ENCODE measurements at places on chromosomes 16 and 17.

- DNase-seq, result no peak
- peaks cover 36% of the 10 kb centered on the region for H3K4me1 ChIP-seq
- H3K27me3 ChIP-seq, result no peaks in the 10 kb centered on the region
- no peak overlapping the region for H3K4me3 ChIP-seq
These were observed 13.6 kb upstream of the TERF2 start for GRCh38 chr16:69399361-69399760.

DNA sequence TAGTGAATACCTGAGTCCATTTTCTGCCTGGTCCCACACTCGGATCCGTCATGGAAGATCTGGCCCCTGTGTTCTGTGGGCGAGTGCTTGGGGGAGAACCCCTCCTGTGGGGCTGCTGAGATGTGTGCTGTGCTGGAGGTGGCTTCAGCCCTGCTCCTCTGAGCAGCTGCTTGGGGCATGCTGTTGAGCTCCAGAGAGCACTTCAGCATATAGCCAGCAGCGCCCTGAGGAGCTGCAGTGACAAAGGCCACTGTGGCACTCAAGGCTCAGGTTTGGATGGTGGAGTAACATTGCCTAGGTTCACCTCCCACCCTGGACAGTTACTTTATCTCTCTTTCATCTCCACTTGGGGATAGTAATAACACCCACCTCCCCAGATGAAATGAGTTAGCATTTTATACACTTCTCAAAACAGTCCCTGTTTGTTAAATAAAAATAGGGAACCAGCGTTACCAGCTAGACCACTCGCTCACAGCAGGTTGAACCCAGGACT is 75.3 kb downstream of the KSR1 start:
- no peak overlapping the region for H3K4me3 ChIP-seq
- no peak for DNase-seq
- no peak overlapping the region for H3K27ac ChIP-seq
- H3K36me3 ChIP-seq, result peaks cover 14% of the 10 kb centered on the region

GRCh38 chr17:65184235-65184959 is 47.2 kb downstream of the RGS9 start:
- no peaks in the 10 kb centered on the region for H3K36me3 ChIP-seq
- no peak for DNase-seq
- peaks cover 19% of the 10 kb centered on the region for H3K4me1 ChIP-seq
- H3K27me3 ChIP-seq, result peaks cover 4% of the 10 kb centered on the region

GRCh38 chr17:40621578-40621977 is 26.0 kb downstream of the SMARCE1 start:
- H3K27me3 ChIP-seq, result no peaks in the 10 kb centered on the region
- H3K4me3 ChIP-seq, result no peak overlapping the region
- peaks cover 68% of the 10 kb centered on the region for H3K4me1 ChIP-seq
- H3K27ac ChIP-seq, result no peak overlapping the region
- no peak for DNase-seq

DNA sequence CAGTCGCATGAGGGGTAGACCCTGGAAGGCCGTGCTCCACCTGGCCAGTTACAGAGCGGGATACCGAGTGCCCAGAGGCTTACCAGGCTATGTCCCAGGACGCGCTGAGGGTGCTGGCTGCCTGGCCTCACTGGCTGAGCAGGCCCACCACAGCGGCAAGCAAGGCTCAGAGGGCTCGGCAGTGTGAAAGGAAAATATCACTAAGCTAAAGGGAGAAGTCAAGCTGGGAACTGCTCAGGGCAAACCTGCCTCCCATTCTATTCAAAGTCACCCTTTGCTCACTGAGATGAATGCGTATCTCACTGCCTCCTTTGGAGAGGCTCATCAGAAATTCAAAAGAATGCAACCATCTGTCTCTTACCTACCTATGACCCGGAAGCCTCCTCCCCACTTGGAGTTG is 37.4 kb downstream of the CCDC57 start:
- H3K4me1 ChIP-seq, result no peaks in the 10 kb centered on the region
- no peak overlapping the region for H3K4me3 ChIP-seq
- peaks cover 3% of the 10 kb centered on the region for H3K36me3 ChIP-seq
- no peak for DNase-seq
- H3K27me3 ChIP-seq, result no peaks in the 10 kb centered on the region

DNA sequence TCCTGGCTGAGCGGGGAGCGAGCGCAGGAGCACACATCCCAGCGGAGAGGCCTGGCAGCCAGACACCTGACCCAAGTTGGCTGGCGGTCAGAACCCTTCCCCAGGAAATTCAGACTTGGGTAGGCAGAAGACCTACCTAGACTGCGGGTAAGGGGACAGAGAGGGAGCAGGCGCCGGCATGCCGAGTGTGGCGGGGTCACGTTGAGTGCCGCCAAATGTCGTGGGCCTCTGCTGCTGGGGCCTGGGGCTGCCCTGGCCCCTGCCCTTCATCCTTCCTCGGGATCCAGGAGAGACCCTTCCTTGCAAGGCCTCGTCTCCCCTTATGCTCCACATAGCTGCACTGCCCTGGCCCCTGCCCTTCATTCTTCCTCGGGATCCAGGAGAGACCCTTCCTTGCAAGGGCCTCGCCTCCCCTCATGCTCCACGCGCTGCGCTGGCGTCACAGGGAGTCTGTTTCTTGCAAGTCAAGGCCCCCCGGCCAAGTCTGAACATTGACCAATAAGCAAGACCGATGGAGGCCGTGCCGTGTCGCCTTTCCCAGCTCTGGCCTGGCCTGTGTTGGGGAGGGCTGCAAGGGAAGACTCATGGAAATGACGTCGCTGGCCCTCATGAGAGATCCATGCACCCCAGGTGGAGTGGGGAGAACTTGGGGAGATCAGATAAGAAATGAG is 47.8 kb downstream of the MGAT5B start:
- H3K27ac ChIP-seq, result no peak overlapping the region
- H3K27me3 ChIP-seq, result no peaks in the 10 kb centered on the region
- no peak overlapping the region for H3K4me3 ChIP-seq

DNA sequence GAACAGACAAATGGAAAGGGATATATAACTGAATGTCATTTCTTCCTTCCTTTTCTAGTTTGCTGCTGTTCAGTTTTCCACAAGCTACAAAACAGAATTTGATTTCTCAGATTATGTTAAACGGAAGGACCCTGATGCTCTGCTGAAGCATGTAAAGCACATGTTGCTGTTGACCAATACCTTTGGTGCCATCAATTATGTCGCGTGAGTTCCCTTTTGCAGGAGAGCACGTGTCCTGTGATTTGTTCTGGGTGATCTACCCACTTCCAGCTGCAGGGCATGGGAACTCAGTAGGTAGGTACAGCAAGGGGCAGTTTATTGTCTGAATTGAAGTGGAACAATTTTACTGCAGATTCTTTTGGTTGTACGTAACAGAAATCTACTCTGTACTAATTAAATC is 8.8 kb downstream of the ITGAL start:
- no peaks in the 10 kb centered on the region for H3K27me3 ChIP-seq
- H3K4me1 ChIP-seq, result peaks cover 49% of the 10 kb centered on the region
- no peak overlapping the region for H3K4me3 ChIP-seq
- DNase-seq, result no peak
- H3K27ac ChIP-seq, result peak overlapping the region; percentile 51

DNA sequence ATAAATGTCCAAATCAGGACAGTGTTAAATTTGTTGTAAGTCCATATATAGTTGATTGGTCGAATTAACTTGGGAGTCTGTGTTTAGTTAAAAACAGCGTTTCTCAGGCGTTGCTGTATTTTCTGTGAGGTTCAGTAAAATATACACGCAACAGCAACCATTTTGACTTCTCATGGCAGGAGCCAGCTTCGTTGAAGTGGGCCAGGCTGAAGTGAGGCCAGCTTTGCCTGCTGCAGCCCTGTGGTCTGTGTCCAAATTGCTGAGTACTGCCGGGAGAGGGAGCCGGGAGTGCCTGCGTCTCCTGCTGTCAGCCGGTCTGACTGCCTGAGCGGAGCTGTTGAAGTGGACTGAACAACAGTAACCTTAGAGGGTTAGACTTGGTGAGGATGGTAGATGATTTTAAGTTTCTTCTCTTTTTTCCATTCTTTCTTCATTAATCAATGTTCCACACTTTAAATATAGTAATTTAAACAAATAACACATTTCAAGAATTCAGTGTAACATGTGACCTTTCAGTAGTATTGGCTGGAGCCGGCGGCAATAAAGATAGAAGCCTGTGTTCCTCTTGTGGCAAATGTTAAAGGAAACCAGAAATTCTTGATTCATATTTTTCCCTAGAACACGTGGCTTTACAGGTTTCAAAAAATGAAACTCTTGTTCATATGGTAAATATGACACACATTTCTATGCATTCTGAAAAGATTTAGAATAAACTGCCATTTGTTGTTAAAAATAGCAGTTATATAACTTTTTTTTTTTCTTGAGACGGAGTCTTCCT is 37.0 kb upstream of the ZNF750 start:
- H3K4me1 ChIP-seq, result peaks cover 39% of the 10 kb centered on the region
- peaks cover 12% of the 10 kb centered on the region for H3K36me3 ChIP-seq
- peak overlapping the region; percentile 51 for H3K27ac ChIP-seq
- no peak overlapping the region for H3K4me3 ChIP-seq

GRCh38 chr17:48795444-48796162 is 21.4 kb downstream of the TTLL6 start:
- no peak overlapping the region for H3K27ac ChIP-seq
- H3K4me1 ChIP-seq, result peaks cover 7% of the 10 kb centered on the region
- H3K36me3 ChIP-seq, result no peaks in the 10 kb centered on the region
- H3K4me3 ChIP-seq, result no peak overlapping the region
- peaks cover 21% of the 10 kb centered on the region for H3K27me3 ChIP-seq
- no peak for DNase-seq

DNA sequence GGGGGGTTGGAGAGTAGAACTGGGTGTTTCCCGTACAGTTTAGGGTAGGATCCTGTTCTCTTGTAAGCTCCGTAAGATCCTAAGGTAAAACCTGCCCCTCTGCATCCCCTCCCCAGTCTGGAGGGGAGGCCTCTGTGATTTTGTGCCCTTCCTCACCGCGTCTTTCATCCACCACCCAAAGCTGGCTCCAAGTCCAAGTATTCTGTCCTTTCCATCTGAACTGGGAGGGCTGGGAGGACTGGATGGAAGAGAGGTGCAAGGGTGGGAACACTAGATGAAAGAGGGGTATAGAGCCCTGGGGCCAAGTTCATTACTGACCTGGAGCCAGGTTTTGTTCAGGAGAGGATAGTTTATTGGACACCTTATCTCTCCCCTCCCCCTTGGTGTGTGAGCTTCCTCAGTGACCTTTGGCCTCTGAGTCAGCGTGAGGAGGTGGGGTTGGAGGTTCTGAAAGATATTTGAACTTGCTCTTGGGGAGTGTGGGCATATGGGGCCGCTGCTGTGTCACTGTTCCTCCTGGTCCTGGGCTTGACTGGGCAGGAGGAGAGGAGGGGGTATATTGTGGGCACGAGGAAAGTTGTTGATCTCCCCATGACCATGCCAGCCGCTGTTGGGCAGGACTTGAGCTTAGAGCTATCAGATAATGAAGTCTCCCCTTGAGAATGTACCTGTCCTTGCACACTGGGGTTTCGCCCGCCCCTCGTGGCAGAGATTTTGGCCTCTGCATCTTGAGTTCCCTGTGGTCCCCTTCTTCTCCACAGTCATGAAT is 1.6 kb downstream of the LASP1 start:
- peaks cover 68% of the 10 kb centered on the region for H3K4me1 ChIP-seq
- H3K4me3 ChIP-seq, result peak overlapping the region; percentile 98
- H3K27ac ChIP-seq, result peak overlapping the region; percentile 95
- peak; percentile 78 for DNase-seq
- peaks cover 11% of the 10 kb centered on the region for H3K27me3 ChIP-seq
- peaks cover 21% of the 10 kb centered on the region for H3K36me3 ChIP-seq

DNA sequence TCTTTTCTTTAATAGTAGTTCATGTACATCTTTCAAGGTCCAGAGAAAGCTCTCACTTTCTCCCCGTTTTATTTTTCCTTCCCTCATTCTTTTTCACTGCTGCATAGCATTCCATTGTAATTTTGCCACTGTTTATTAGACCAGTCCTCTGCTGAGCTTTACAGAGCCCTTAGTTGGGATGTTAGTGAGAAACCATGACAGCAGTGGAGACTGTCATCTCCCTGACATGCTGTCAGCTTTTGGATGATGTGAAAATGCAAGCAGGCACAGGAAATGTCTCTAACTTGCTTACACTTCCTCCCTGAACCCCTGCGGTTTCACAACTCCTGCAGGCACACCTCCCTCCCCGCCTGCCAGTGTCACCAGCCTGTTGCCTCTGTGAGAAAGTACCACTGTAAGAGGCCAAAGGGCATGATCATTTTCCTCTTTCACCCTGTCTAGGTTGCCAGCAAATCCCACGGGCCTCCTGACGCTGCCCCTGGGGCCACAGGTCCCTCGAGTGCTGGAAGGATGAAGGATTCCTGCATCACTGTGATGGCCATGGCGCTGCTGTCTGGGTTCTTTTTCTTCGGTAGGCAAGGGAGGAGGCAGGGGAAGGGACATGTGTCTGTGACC is at the start of gene ITGAL:
TSS of gene ITGAL (plus strand) at position 415 of the 615 bp plus-strand sequence. CDS start at position 511, 96 bp downstream.
- no peaks in the 10 kb centered on the region for H3K27me3 ChIP-seq
- DNase-seq, result peak; percentile 86
- H3K4me1 ChIP-seq, result peaks cover 51% of the 10 kb centered on the region
- H3K27ac ChIP-seq, result peak within 1 kb of the TSS; percentile 95
- peak within 1 kb of the TSS; percentile 91 for H3K4me3 ChIP-seq

GRCh38 chr16:70730031-70730430 is 44.2 kb upstream of the MTSS2 start:
- DNase-seq, result no peak
- no peaks in the 10 kb centered on the region for H3K27me3 ChIP-seq
- H3K27ac ChIP-seq, result no peak overlapping the region
- peaks cover 4% of the 10 kb centered on the region for H3K4me1 ChIP-seq
- H3K36me3 ChIP-seq, result peaks cover 8% of the 10 kb centered on the region
- no peak overlapping the region for H3K4me3 ChIP-seq

- no peaks in the 10 kb centered on the region for H3K36me3 ChIP-seq
- H3K4me1 ChIP-seq, result no peaks in the 10 kb centered on the region
- no peak overlapping the region for H3K27ac ChIP-seq
- no peak overlapping the region for H3K4me3 ChIP-seq
- no peak for DNase-seq
These were observed 341.2 kb downstream of the GRIN2A start for GRCh38 chr16:9840761-9841665.

- DNase-seq, result no peak
- H3K4me1 ChIP-seq, result no peaks in the 10 kb centered on the region
- no peak overlapping the region for H3K27ac ChIP-seq
- no peak overlapping the region for H3K4me3 ChIP-seq
- peaks cover 3% of the 10 kb centered on the region for H3K27me3 ChIP-seq
- H3K36me3 ChIP-seq, result no peaks in the 10 kb centered on the region
These were observed 226.1 kb upstream of the TOX3 start for GRCh38 chr16:52773026-52773425.

GRCh38 chr17:7748076-7748775 is 30.7 kb downstream of the DNAH2 start:
- H3K4me1 ChIP-seq, result no peaks in the 10 kb centered on the region
- no peak overlapping the region for H3K4me3 ChIP-seq
- peaks cover 8% of the 10 kb centered on the region for H3K27me3 ChIP-seq

GRCh38 chr16:31194898-31195297 is 7.7 kb downstream of the PYCARD start:
- no peak overlapping the region for H3K4me3 ChIP-seq
- no peaks in the 10 kb centered on the region for H3K27me3 ChIP-seq
- peaks cover 64% of the 10 kb centered on the region for H3K36me3 ChIP-seq

GRCh38 chr16:87864331-87864989 is 4.8 kb downstream of the SLC7A5 start:
- no peak for DNase-seq
- H3K27ac ChIP-seq, result peak overlapping the region; percentile 35
- peaks cover 67% of the 10 kb centered on the region for H3K36me3 ChIP-seq

All from activated naive CD8-positive, alpha-beta T cell treated with anti-CD3 and anti-CD28 coated beads for 36 hours (primary cell).